ENCODE measurements at places on chromosomes 7 and 10.

GRCh38 chr10:74875068-74875467 is 48.7 kb downstream of the KAT6B start:
- no peak for DNase-seq

GRCh38 chr7:28348636-28349035 is 63.7 kb upstream of the CREB5 start:
- DNase-seq, result no peak

- DNase-seq, result no peak
These were observed 975.2 kb downstream of the SORCS1 start for GRCh38 chr10:106189292-106189691.

DNA sequence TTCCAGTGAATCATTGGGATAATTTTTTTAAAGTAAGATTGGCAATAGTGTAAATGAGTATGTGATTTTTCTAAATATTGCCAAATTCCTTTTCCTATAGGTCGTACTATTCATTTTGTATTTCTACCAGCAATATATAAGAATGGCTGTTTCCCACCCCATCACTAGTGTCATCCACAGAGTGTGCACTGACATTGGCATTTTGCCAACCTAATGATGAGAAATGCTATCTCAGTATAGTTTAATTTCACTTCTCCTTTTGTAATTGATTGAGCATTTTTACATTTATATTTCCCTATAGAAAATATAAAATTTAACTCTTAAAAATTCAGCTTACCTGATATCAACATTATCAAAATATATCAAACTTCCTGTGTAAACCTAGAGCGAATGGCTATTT is 17.6 kb upstream of the TMEM26 start:
- DNase-seq, result no peak

GRCh38 chr10:129766611-129767550 is 197.2 kb downstream of the EBF3 start:
- no peak for DNase-seq

DNA sequence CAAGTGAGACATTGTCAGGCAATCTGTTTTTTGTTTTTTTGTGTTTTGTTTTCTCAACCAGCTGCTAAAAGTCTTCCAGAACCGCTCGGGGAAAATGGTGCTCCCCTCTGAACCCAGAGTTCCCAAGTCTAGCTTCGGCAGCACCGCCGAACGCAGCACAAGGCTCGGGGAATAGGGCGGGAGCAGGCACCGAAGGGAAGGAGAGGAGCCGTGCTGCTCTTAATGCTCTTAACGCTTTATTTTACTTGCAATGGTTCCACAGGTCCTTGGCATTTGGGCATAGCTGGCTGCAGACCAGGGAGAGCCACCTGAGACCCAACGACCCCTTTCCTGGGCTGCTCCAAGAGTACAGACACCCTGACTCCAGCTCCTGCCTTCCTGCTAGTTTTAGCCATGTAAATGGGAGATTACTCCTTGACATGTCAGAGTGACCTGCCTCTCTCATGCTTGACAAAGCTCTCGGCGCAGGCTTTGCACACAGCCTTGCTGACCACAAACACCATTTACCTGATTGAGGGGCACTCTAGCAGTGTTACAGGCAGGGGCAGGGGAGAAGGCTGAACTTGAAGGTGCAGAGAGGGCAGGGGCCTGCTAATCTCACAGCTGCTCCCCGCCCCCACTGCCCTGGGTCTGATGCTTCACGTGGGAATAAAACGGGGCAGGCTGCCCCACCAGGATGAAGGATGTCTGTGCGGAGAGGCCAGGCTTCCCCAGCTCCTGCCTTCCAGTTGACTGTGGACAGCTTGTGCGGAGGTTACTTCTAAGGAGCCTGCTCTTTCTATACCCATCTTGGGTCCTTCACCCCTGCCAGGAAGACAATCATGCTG is 58.6 kb upstream of the EFCAB10 start:
- DNase-seq, result no peak
